Placental epithelial cell (primary cell): ENCODE measurements at places on chromosomes 2 and 18. TPM values are rescaled to one million over a fixed set of nuclear protein-coding genes. Genes with fewer than 3 reads are reported as not detected.

The GMPPA gene
- 76.6 and 138 TPM in 2 replicates for total RNA-seq

The NGEF gene
- 0.79 and 2.8 TPM in 2 replicates for total RNA-seq

The MEP1B gene
- under 0.01 and 0.11 TPM in 2 replicates for total RNA-seq

The SLC4A5 gene
- total RNA-seq, result 1.2 and 1.6 TPM in 2 replicates

The SCN3A gene
- not detected in 2 replicates for total RNA-seq

The OTOS gene
- total RNA-seq, result not detected in 2 replicates

The NYAP2 gene
- not detected in 2 replicates for total RNA-seq

The SLC11A1 gene
- total RNA-seq, result 0.22 and 0.39 TPM in 2 replicates

The MC5R gene
- total RNA-seq, result not detected in 2 replicates

The XIRP2 gene
- total RNA-seq, result under 0.01 TPM in 1 of 2 replicates, not detected in the other

The CREB1 gene
- 30.6 and 50.0 TPM in 2 replicates for total RNA-seq

The TEKT4 gene
- total RNA-seq, result not detected in 2 replicates

The RPRM gene
- not detected in 2 replicates for total RNA-seq
